Kidney epithelial cell (primary cell): ENCODE measurements at places on chromosomes 12 and 14. TPM values are rescaled to one million over a fixed set of nuclear protein-coding genes. Genes with fewer than 3 reads are reported as not detected.

The MMP14 gene
- 650 and 669 TPM in 2 replicates for total RNA-seq

The FOXN3 gene
- total RNA-seq = 34.5 and 49.4 TPM in 2 replicates

The SERPINA12 gene
- not detected in 2 replicates for total RNA-seq

The GCN1 gene
- 78.4 and 84.8 TPM in 2 replicates for total RNA-seq

The HPD gene
- 0.33 TPM in 1 of 2 replicates, not detected in the other for total RNA-seq

The LIN7A gene
- total RNA-seq = 0.79 and 1.3 TPM in 2 replicates

The TAS2R13 gene
- 0.21 and 0.89 TPM in 2 replicates for total RNA-seq

The PMCH gene
- not detected in 2 replicates for total RNA-seq

The CCDC177 gene
- under 0.01 and 0.13 TPM in 2 replicates for total RNA-seq

The CIDEB gene
- total RNA-seq = 1.1 and 3.8 TPM in 2 replicates

The TEX52 gene
- not detected in 2 replicates for total RNA-seq

The TOMM20L gene
- not detected in 2 replicates for total RNA-seq

The SERPINA5 gene
- total RNA-seq = 1.9 and 2.1 TPM in 2 replicates

The TAPBPL gene
- 14.4 and 18.9 TPM in 2 replicates for total RNA-seq

The FOXN4 gene
- not detected in 2 replicates for total RNA-seq

The NINJ2 gene
- total RNA-seq = not detected in 2 replicates

The PLEKHD1 gene
- 0.41 and 0.84 TPM in 2 replicates for total RNA-seq

The BCL11B gene
- 2.1 and 2.3 TPM in 2 replicates for total RNA-seq

The XRCC3 gene
- total RNA-seq = 10.4 and 12.3 TPM in 2 replicates

The CRIP2 gene
- 101 and 128 TPM in 2 replicates for total RNA-seq

The FAM161B gene
- 4.8 and 5.5 TPM in 2 replicates for total RNA-seq

The KRT81 gene
- 239 and 244 TPM in 2 replicates for total RNA-seq

The INHBC gene
- not detected in 2 replicates for total RNA-seq

The GPRC5D gene
- not detected in 2 replicates for total RNA-seq

The PALS1 gene
- total RNA-seq = 16.2 and 25.3 TPM in 2 replicates

The SPATS2 gene
- 8.8 and 18.2 TPM in 2 replicates for total RNA-seq

The TAS2R7 gene
- not detected in 2 replicates for total RNA-seq

The SLC39A5 gene
- total RNA-seq = 0.08 TPM in 1 of 2 replicates, not detected in the other

The ESRRB gene
- total RNA-seq = 0.07 TPM in 1 of 2 replicates, not detected in the other

The NRL gene
- total RNA-seq = 3.6 and 4.8 TPM in 2 replicates

The TROAP gene
- total RNA-seq = 4.8 and 10.3 TPM in 2 replicates

The OTX2 gene
- total RNA-seq = not detected in 2 replicates

The ACVRL1 gene
- total RNA-seq = 4.7 and 9.7 TPM in 2 replicates

The PLBD1 gene
- 6.3 and 6.6 TPM in 2 replicates for total RNA-seq

The MSI1 gene
- total RNA-seq = 3.6 and 8.1 TPM in 2 replicates

The KRT79 gene
- not detected in 2 replicates for total RNA-seq

The STAC3 gene
- 0.71 TPM in 1 of 2 replicates, not detected in the other for total RNA-seq

The OTOGL gene
- total RNA-seq = 0.14 and 0.33 TPM in 2 replicates

The ZNF641 gene
- 13.3 and 13.5 TPM in 2 replicates for total RNA-seq

The CDCA3 gene
- 5.8 and 8.3 TPM in 2 replicates for total RNA-seq

The KLRC3 gene
- total RNA-seq = not detected in 2 replicates

The TMEM233 gene
- 0.62 and 1.5 TPM in 2 replicates for total RNA-seq

The BHLHE41 gene
- total RNA-seq = 1.6 and 9.0 TPM in 2 replicates

The NKX2-8 gene
- total RNA-seq = not detected in 2 replicates

The OASL gene
- total RNA-seq = 0.58 and 1.4 TPM in 2 replicates

The TIGAR gene
- 17.3 and 18.3 TPM in 2 replicates for total RNA-seq

The CBLN3 gene
- 0.34 and 0.88 TPM in 2 replicates for total RNA-seq

The GLT1D1 gene
- total RNA-seq = 1.3 and 1.7 TPM in 2 replicates

The PLA2G1B gene
- not detected in 2 replicates for total RNA-seq

The PRR4 gene
- 0.38 and 0.55 TPM in 2 replicates for total RNA-seq

The PRB2 gene
- total RNA-seq = not detected in 2 replicates
